ENCODE measurements at places on chromosomes 7 and 10.
A peak's percentile ranks its signal among the peaks of the same experiment; 100 is the strongest.

- peak; percentile 78 for DNase-seq
Observed at GRCh38 chr10:88456730-88457129, 126.4 kb downstream of the RNLS start.

GRCh38 chr10:69643779-69644657, 14.0 kb downstream of the FAM241B start:
- no peak for DNase-seq

GRCh38 chr7:67725423-67725822, 728.8 kb downstream of the TYW1 start:
- DNase-seq, result no peak

GRCh38 chr10:110033701-110034235, 26.0 kb downstream of the ADD3 start:
- DNase-seq, result no peak

DNA sequence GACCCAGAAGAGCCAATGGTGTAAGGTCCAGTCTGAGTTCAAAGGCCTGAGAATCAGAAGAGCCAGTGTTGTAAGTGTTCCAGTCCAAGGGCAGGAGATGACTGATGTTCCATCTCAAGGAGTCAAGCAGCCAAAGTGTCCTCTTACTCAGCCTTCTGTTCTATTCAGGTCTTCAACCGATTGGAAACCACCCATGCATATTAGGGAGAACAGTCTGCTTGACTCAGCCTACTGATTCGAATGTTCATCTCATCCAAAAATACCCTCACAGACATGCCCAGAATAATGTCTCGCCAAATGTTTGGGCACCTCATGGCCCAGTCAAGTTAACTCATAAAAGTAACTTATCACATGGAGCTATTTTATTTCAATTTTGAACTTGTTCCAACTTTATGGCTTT, 2.9 kb upstream of the WDFY4 start:
- no peak for DNase-seq

DNA sequence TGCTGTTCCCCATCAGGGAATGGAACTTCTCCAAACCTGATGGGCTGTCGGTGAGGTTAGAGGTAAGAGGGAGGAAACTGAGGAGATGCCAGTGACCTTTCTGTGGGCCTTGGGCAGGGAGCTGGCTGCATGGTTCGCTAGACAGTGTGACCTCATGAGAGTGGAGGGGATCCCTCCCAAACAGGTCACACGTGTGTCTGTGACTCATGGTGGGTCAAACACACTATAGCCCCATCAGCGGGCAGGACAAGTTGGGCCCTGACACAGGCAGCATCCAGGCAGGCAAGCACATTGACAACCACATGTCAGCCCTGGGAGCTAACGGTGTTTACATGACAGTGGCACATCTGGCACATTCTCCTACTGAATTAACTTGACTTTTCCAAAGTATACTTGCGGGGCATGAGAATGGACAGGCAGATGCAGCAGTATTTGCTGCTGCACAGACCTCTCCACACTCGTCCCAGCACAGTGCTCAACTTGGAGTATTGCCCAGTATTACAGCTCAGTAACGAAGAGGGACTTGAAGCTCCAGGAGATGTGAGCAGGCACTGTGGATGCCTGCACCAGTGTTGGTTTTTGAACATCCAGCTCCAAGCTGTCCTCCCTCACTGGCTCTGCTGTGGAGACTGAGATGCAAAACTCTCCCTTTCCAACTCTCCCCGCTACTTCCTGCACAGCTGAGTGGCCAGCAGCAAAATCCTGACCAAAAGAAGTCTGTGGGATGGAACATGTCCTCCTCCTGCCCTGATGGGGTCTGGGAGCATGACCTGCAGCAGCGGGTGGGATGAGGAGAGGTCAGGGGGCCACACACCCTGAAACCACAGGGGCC, 199.6 kb downstream of the WDR37 start:
- DNase-seq, result no peak

- no peak for DNase-seq
Observed at GRCh38 chr7:6618621-6619020, 3.2 kb downstream of the ZNF853 start.

- DNase-seq, result no peak
Observed at GRCh38 chr7:73799282-73800141, 29.4 kb upstream of the CLDN3 start.

DNA sequence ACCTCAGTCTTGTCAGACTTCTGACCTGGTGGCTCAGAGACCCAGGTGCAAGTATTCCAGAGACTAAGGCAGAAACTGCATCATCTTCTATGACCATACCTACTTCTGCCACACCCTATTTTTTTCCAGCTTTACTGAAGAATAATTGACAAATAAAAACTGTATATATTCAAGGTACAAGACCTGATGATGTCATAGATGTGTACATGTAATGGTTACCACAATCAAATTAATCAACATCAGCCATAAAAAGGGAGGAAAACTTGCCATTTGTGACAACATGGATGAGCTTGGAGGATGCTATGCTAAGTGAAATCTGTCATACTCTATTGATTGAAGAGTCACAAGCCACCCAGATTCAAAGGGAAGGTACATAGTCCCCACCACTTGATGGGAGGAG, 815.6 kb downstream of the SORCS1 start:
- no peak for DNase-seq

- DNase-seq, result no peak
Observed at GRCh38 chr10:35783305-35783838, 141.3 kb upstream of the FZD8 start.

GRCh38 chr7:138804618-138805017, 6.6 kb upstream of the ATP6V0A4 start:
- DNase-seq, result no peak

- no peak for DNase-seq
Observed at GRCh38 chr7:11655642-11656041, 176.4 kb downstream of the THSD7A start.

GRCh38 chr10:96705134-96705533, 15.2 kb downstream of the PIK3AP1 start:
- peak; percentile 52 for DNase-seq

DNA sequence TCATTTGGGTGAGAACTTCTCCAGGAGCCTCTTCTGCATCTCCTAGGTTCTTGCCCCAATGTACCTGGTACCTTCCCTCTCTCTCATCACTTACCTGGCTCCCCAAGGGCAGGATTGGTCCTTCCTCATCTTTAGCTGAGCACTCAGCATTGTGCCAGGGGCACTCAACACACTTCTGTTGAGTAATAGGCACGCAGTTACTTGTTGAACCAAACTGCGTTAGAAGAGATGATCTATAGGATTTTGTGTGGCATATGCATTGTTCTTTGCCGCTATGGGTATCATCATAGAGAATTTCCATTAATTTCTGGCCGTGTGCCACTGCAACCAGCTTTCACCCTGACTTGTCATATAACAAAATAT, 16.4 kb downstream of the TBXAS1 start:
- no peak for DNase-seq

GRCh38 chr7:35871856-35872255, 71.0 kb downstream of the SEPTIN7 start:
- no peak for DNase-seq

DNA sequence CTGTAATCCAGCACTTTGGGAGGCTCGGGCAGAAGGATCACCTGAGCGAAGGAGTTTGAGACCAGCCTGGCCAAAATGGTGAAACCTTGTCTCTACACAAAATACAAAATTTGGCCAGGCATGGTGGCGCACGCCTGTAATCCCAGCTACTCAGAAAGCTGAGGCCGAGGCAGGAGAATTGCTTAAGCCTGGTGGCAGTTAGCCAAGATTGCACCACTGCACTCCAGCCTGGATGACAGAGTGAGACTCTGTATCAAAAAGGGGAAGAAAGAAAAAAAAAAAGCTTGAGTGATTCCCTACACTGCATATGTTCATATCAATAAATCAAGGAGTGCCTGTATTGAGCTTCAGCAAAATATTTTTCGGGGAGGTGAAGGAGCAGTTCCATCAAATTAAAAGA, 45.8 kb upstream of the SRRM3 start:
- DNase-seq, result peak; percentile 94

GRCh38 chr7:41047789-41048191, 655.1 kb downstream of the INHBA start:
- no peak for DNase-seq

DNA sequence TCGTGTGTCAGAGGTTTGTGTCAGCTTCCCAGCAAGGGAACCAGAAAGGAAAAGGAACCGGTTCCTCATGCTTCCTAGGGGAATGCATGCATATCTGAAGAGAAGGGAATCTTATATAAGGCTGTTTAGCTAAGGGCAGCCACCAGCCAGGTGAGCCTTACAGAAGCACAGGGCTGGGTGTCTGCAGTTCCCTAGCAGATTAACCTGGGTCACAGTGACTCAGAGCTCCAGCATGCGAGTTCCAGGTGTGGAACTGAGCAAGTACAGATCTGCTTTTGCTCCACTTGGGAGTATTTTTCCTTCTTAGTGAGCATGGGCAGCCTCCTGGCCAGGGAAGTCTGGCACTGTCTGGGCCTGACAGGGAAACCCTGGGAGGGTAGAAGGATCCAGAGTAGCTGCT, 957 bp upstream of the ANKRD2 start:
- no peak for DNase-seq

DNA sequence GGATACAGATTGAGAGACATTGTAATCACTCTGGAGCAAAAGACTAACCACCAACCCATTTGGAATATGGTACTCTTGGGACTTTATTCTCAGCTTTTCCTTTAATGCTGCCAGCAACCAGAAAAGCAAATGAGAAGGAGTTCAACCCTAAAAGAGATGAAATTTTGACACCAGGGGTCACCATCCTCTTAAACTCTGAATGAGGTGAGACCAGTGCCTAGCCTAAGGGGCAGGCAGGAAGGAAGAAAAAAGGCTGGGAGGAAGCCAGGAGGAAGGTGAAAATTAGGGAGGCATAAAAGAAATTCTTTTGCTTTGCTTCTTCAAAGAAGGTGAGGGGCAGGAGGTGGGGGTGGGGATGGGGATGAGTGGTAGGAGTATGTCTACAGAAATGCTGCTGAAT, 135.8 kb downstream of the JAZF1 start:
- DNase-seq, result no peak

DNA sequence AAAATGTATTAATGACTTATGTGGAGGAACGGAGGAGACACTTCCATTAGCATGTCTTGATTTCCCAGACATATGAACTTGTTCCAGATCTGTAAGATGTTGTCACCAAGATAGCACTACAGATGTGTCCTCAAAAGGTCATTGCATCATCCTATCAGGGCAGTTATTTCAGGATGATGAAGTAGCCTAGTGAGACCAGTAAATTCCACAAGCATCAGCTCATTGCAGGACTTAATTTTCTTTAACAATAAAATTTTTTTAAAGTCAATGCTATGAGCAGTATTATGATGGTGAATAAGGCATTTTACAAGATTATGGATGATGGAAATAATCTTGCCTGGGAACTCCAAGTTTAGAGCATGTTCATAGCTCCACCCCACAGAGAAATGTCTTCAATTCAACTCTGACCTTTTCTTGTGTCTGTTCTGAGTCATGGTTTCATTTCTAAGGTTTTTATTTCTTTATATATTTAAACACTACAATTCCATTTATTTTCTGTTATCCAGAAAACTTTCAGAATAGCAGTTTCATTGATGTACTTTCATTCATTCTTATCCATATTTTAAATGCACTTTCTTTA, 1203.3 kb upstream of the CELF2 start:
- DNase-seq, result no peak

- DNase-seq, result no peak
Observed at GRCh38 chr10:88913127-88913526, 33.1 kb downstream of the STAMBPL1 start.

GRCh38 chr7:92758796-92759431, 77.5 kb downstream of the CDK6 start:
- DNase-seq, result no peak

DNA sequence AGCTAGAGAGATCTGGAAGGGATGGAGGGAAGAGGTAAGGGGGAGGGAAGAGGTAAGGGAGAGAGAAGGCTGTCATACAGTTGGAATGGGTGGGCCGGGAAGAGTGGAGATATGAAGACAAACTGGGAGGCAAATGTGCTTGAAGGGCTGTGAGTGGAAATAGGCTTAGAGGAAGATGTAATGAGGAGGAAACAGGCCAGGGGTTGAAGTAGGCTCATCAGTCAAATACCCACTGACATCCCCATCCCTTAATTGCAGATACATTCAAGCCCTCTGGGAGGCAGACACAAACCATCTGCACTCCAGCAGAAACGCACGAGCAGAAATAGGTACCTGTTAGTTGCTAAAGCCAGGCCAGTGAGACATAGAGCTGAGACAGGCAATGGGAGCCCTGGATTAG, 2.1 kb downstream of the SYNPO2L start:
- DNase-seq, result peak; percentile 88

DNA sequence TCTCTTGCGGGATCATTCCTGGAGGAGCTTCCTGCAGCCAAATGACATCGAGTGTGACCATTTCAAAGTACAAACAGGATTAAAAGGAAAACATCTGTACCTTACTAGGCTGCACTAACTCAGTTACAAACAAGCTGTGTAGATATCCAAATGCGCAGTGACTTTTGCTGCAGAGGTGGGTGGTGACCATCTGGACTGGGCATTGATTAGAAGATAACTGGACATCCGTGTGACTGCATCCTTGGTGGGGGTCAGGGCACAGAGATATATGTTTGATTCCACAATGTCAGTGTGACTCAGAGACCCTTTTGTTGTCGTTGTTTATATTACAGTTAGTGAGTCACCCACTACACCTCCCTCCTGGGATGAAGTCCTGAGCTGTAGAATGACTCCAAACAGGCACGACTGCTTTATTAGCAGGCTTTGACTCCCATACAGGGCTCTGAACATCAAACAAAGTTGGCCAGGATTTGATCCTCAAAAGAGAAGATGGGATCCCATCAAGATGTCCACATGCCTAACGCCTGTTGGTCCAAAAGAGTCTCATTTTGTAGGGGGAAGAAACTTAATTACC, 56.7 kb upstream of the SDK1 start:
- DNase-seq, result no peak

- DNase-seq, result no peak
Observed at GRCh38 chr10:65907199-65907712, 1018.6 kb upstream of the LRRTM3 start.
